CD4-positive, alpha-beta memory T cell (primary cell): ENCODE measurements at places on chromosomes 2 and 18.

DNA sequence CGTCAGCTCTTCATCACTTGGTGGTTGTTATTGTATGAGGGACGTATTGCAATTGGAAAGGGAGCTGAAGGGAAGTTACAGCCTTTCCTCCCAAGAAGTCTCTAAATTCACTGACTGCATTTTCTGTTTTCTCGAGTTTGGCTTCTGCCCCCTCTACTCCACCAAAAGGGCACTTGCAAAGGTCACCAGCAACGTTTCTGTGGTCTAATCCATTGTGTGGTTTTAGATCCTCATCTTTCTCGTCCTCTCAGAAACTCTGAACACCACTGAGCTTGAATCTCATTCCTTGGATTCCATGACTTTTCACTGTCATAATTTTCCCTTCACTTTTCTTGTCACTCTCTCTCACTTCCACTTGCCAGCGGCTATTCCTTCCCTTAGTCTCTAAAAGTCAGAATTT, 308.0 kb downstream of the AFF3 start:
- DNase-seq, result no peak

- DNase-seq, result no peak
These were observed 38.2 kb downstream of the SNRPD1 start for GRCh38 chr18:21650311-21650710.

- DNase-seq, result no peak
These were observed 37.9 kb downstream of the CCDC150 start for GRCh38 chr2:196677404-196677803.

GRCh38 chr2:235411905-235412485, 81.8 kb upstream of the AGAP1 start:
- DNase-seq, result no peak

GRCh38 chr18:9741793-9742523, 33.9 kb downstream of the RAB31 start:
- DNase-seq, result no peak
